ENCODE measurements at places on chromosomes 3 and 15. TPM values are rescaled to one million over a fixed set of nuclear protein-coding genes. Genes with fewer than 3 reads are reported as not detected.

TTLL13 gene
- 0.72 TPM for polyA plus RNA-seq

CTXN2 gene
- not detected for polyA plus RNA-seq

GRCh38 chr3:45321607-45322391 lies 66.6 kb upstream of the LARS2 start:
- no peak for DNase-seq

DNA sequence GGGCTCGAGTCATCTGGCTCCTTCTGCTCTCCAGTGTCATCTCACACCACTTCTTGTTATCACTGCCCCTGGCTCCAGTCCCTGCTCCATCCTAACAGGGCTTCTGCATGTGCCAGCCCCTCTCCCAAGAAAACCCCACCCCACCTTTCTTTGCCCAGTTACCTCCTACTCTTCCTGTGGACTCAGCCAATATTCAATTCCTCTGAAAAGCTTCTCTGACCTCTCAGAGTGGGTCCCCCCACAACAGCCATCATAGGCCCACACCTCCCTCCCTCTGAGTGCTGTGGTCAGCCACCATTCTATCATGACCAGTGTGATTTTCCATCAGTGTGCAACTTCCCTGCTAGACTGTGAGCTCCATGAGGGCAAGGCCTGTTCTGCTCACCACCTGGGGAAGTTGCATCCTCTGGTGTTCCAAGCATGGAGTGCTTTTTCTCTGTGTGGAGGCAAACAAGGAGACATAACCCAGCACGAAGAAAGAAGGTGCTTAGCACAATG lies 71.6 kb downstream of the ADCY5 start:
- no peak for DNase-seq

SPINK8 gene
- polyA plus RNA-seq = not detected

DNA sequence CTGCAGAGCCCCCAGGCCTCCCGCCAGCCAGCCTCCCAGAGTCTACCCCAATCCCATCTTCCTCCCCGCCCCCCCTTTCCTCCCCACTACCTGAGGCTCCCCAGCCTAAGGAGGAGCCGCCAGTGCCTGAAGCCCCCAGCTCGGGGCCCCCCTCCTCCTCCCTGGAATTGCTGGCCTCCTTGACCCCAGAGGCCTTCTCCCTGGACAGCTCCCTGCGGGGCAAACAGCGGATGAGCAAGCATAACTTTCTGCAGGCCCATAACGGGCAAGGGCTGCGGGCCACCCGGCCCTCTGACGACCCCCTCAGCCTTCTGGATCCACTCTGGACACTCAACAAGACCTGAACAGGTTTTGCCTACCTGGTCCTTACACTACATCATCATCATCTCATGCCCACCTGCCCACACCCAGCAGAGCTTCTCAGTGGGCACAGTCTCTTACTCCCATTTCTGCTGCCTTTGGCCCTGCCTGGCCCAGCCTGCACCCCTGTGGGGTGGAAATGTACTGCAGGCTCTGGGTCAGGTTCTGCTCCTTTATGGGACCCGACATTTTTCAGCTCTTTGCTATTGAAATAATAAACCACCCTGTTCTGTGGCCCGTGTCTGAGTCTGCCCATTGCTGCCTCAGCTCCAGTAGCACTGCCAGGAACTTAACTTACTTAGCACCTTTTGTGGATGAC lies 32.2 kb downstream of the PTPN23 start:
- DNase-seq = no peak

RRP9 gene
- 9.4 TPM for polyA plus RNA-seq

DNA sequence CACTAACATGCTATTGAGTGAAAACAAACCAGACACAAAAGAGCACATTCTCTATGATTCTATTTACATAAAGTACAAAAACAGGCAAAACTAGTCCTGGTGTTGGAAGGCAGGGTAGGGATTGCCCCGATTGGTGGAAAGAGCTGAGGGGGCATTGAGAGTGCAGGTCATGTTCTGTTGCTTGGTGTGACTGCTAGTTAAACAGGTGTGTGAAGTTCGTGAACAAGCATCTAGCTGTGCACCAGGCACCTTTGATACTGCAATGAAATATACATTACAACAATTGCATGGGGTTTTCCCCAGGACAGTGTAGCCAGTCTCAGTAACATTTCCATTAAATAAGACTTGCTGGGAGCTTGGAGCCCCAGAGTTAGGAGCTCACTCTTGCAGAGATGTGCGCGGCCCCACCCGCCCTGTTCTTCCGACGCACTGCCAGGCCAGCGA lies 26.3 kb upstream of the THRB start:
- no peak for DNase-seq

EPHA3 gene
- polyA plus RNA-seq = 2.7 TPM

DNA sequence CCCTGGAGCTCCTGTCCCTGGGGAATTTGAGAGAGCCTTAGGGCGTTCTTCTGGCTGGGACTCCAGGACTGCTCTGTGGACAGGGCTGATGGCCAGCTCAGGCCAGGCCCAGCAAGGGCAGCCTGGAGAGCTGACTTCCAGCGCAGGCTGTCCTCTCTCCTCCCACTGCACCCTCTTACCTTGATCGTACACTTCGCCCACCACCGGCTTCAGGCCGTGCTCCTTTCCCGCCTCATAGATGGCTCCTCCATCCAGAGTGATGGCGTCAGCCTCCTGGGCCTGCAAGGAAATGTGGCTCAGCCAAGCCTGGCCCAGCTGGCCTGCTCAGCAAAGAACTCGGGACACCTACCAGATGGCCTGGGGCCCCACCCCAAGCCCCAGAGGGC lies 3.1 kb downstream of the MELTF start:
- peak; percentile 34 for DNase-seq

DNA sequence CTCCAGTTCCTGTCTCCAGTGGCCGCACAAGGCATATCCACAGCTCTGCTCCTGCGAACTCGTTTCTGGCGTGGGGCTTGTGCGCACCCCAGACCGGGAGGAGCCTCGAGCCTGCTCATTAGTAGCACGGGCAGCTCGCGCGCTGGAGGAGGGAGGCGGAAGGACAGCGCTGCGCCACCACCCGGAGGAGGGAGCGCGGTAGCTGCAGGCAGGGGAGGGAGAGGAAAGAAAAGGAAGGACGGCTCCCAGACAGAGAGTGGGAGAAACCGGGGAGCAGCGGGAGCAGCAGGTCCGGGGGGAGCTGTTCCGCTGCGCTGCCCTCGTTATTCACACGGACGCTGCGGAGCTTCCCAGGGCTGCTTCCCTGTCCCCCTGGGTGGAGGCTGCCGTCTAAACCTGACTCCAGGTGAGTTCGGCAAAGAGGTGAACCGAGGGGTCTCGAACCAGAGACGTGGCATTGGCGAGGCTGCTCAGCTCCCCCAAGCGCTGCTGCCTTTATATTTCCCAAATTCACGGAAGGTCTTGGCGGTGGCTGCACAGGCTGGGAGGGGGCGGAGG lies 121.3 kb upstream of the ZNF717 start:
- DNase-seq = peak; percentile 34

DNA sequence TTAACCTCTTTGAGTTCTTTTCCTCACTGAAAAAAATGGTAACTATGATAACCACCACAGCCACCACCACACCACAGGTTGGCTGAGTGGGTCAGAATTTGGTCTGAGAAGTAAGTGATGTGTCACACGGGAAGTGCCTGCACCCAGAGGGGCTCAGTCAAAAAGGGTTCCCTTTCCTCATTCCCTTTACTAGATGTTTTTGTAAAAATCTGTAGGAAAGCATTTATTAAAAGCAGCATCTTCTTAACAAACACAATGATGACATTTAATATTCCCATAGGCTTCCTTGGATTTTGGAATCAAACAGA lies 23.2 kb downstream of the CFAP92 start:
- no peak for DNase-seq

DNA sequence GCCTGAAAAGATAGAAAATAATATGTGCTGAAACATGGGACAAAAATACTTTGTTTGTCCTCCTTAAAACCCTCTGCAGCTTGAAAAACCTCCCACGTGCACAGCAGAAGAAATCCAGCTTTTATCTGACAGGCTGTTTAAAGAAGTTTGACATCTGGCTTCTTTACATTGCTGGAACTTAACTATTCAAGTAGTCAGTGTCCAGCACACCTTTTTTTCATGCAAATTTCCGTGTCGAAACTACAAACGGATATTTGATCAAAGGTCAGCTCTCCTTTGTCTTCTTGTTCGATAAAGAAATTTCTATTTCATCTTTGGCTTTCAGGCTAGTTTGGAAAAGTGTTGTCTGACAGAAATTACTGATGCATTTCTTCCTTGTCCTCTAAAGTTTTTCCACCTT lies 66.8 kb upstream of the KBTBD8 start:
- DNase-seq = no peak

PLA2G4B gene
- polyA plus RNA-seq = 3.9 TPM

EPB42 gene
- polyA plus RNA-seq = not detected

CAMK2N2 gene
- polyA plus RNA-seq = 0.07 TPM

ZNF502 gene
- polyA plus RNA-seq = 2.0 TPM

NLGN1 gene
- 0.48 TPM for polyA plus RNA-seq

FBLN2 gene
- 124 TPM for polyA plus RNA-seq

TF gene
- 18.3 TPM for polyA plus RNA-seq

- no peak for DNase-seq
Observed at GRCh38 chr3:45748068-45748467, 48.3 kb downstream of the SLC6A20 start.

PLA2G4E gene
- 0.07 TPM for polyA plus RNA-seq

DNA sequence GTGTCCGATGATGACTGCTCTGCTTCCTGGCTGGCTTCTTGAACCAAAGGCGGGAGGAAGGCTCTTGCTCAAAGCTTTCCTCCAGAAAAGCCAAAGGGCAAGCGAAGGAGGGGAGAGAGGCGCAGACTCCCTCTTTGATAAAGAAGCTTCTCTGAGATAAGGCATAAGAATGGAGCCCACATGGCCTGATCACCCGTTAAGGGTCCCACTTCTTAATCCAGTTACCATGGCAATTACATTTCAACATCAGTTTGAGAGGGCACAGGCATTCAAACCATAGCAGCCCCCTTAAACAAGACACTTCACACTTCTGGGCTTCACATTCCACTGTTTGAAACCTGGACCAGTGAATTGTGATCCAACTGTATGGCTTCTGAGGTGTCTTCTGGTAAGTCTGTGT lies 8.0 kb downstream of the ABHD17C start:
- no peak for DNase-seq

EHHADH gene
- 5.9 TPM for polyA plus RNA-seq

- no peak for DNase-seq
Observed at GRCh38 chr3:49012441-49013017, 5.3 kb downstream of the WDR6 start.

DNA sequence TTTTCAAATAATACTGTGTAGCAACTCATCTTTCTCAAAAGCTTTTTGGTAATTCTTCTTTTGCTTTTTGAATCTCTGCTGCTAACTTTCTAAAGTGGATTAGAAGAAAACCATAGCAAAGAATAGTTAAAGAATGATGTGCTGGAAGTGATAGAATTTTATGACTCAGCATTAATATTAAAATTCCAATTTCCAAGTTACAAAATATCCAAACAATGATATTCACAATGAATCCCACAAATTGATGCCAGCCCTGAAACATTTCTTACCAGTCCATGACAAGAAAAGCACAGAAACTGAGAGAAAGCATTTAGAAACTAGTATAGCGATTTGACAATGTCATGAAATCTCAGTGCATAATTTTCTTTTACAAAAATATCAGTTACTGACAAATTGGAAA lies 482.2 kb downstream of the RBMS3 start:
- DNase-seq = no peak

DNA sequence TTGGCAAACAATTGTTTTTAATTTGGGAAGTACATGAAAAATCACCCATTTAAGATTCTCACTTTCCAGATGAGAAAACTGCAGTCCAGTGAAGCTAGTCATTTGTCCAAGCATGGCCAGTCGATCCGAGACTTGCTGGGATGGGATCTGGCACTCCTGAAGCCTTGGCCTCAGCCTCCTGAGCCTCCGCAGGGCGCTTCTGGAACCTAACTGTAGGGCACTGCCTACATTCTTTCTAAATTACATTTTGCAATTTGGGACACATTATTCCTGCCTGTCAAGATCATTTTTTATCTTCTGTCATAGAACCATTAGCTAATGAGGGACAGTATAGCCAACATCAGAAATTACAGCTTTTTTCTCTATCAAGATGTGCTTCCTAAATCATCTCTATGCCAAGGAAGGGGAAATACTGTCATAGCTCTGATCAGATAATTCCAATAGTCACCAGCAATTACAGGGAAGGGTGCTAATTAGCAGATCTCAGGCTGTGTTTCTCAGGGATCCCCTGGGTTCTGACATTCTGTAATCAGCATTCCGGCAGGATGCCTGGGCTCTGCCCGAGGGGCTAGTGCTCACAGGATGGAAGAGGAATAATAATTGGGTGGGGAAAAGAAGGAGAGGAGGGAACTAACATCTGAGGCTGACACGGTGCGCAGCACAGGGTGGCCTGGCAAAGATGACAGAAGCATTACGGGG lies 28.3 kb downstream of the ANAPC13 start:
- DNase-seq = no peak

DNA sequence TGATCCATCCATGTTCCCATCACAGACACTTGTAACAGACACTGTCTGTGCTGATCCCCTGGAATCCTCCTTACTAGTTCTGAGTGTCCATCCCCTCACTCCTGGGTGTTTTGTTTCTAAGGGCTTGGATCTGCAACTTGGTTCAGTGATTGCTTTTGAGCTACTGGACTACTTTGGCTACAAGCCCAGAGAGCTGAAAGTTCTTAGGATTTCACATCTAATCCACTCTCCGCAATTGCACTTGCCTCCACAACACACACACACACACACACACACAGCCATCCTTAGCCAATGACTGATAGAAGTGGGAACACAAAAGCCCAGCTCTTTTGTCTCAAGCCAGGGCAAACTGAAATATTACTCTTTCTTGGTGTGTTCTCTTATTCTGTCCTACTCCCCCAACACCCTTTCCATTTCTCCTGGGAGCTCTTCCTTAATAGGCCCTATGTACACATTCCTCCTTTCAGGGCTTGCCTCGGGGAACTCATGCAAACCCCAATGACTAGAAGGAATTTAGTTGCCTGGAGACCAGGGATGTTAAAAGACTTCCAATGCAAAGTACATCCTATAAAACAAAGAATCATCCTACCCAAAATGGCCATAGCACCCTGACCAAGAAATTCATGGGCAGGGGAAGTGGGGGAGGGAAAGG lies 206.1 kb upstream of the UBE2E2 start:
- no peak for DNase-seq

- DNase-seq = no peak
Observed at GRCh38 chr3:167899093-167899492, 163.6 kb downstream of the SERPINI1 start.

- DNase-seq = no peak
Observed at GRCh38 chr15:101266034-101266433, 11.3 kb downstream of the SELENOS start.

GRCh38 chr3:127546554-127546953 lies 44.0 kb downstream of the TPRA1 start:
- no peak for DNase-seq

DNA sequence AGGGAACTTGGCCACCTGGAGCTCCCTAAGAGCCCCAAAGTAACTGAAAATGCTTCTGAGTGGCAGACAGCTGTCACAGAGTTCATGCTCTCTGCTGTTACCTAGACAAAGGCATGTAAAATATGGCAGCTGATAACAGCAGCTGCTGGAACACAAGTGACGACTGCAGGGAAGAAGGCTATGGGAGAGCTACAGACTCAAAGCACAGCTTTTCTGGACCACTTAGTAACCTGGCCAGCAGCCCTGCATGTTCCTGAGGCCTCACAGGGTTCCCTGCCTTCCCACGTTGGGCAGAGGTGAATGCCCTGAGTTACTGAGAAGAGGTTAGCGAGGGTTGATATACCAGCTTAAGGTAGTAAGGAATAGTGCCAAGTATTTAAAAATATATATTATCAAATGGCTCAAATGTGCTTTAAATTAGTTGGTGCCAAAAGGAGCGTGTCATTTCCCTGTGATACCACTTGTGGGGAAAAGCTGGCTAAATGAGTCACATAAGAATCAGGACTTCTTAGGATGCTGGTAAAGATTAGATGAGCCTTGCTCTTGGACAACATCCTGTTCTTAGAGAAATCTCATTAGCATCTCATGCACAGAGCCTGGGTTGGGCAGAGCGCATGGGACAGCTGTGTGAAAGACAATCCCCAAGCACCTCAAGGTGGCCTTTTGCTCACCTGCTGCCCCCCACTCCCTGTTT lies 76.4 kb upstream of the SCN5A start:
- DNase-seq = peak; percentile 48
